HCT116 (cell line): ENCODE measurements at places on chromosomes 16 and 17. TPM values are rescaled to one million over a fixed set of nuclear protein-coding genes. Genes with fewer than 3 reads are reported as not detected.

- no peak overlapping the region for H3K27ac ChIP-seq
- no peak for DNase-seq
- no peaks in the 10 kb centered on the region for H3K27me3 ChIP-seq
- no peaks in the 10 kb centered on the region for H3K4me1 ChIP-seq
- no peak overlapping the region for H3K4me3 ChIP-seq
Measured at GRCh38 chr17:37107406-37108083, 158.8 kb downstream of the AATF start.

DNA sequence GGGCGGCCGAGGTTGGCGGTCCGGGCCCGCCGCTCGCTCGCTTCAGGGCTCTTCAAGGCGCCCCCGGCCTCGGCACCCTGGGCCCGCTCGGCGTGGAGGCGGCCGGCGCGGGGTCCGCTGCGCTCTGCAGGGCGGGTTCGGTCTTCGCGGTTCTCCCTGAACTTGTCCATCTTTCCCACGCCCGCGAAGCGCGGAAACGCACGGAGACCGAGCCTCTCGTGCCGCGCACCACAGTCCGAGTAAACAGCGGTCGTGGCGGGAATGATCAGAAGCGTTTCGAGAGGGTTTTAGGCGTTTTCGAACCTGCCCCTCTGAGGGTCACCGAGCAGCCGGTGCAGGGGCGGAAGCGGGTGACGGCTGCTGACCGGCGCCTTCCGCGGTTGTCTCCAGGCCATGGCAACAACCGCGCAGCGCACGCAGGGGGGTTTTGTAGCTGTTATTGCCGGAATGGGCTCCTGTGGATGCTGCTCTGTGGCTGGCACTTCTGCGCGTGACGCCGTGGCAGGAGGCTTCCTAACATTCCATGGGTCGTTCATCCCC, 414 bp downstream of the NARF start:
- H3K4me3 ChIP-seq: peak overlapping the region; percentile 96
- H3K27me3 ChIP-seq: no peaks in the 10 kb centered on the region
- H3K4me1 ChIP-seq: peaks cover 8% of the 10 kb centered on the region; the same call in 1 of the 2 replicates
- peaks cover 22% of the 10 kb centered on the region for H3K36me3 ChIP-seq
- no peak for DNase-seq
- peak overlapping the region; percentile 99 for H3K27ac ChIP-seq

DNA sequence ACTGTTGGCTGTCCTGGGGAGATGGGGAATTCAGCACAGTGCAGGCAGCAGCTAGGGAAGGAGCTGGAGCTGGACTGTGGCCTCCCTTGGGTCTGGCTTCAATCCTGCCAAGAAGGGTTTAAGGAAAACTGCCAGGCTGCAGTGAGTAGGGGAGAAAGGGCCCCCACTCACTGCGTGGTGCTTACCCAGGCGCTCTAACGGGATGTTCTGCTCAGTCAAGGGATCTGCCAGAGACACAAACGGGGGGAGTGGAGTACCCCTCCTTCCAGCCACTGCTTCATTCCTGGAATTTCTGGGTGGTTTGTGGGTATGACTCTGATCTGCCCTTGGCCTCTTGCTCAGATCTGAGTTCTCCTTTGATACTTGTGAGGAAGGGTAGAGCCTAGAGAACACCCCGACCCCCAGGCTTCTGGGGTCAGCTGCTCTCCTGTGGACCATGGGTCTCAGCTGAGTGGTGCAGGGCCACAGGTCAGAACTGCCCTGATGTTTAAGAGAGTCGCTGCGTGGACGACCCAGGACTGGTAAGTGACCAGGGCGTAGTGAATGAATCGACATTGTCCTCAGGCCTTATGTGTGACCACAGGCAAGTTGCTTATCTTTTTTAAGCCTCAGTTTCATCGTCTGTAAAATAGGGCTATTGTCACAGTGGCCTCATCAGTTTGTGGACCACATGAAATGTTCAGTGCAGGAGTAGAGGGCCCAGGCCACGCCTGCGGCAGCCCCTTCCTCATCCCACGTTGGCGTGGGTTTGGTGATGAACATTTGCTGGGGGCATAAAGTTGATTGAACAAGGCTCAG, 9.6 kb downstream of the CRISPLD2 start:
- H3K4me3 ChIP-seq: no peak overlapping the region
- H3K27me3 ChIP-seq: no peaks in the 10 kb centered on the region
- no peaks in the 10 kb centered on the region for H3K4me1 ChIP-seq

GRCh38 chr16:17229131-17229530, 241.6 kb downstream of the XYLT1 start:
- H3K36me3 ChIP-seq: no peaks in the 10 kb centered on the region
- H3K4me3 ChIP-seq: no peak overlapping the region
- no peak for DNase-seq
- no peaks in the 10 kb centered on the region; the same call in 1 of the 2 replicates for H3K4me1 ChIP-seq
- no peak overlapping the region for H3K27ac ChIP-seq

DNA sequence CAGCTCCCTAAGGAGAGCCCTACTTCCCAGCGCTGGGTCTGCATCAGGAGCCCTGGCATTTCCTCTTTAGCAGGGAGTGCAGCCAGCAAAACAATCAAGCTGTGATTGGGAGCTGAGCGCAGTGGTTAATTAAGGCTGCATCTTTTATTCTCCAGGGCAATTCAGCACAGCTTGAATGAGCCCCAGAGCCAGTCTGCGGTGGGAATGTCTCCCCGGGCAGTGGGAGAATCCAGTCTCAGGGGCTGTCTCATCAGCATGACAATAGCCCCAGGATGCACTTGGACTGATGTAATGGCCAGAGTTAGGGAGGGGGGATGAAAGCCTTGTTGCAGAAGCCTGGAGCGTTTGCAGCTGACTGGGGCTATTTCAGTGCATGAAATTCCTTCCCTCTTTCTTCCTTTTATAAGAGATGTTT, 292.6 kb upstream of the SOX9 start:
- H3K4me1 ChIP-seq: no peaks in the 10 kb centered on the region
- no peak overlapping the region for H3K27ac ChIP-seq
- no peak overlapping the region for H3K4me3 ChIP-seq
- DNase-seq: no peak
- H3K36me3 ChIP-seq: no peaks in the 10 kb centered on the region
- H3K27me3 ChIP-seq: no peaks in the 10 kb centered on the region

DNA sequence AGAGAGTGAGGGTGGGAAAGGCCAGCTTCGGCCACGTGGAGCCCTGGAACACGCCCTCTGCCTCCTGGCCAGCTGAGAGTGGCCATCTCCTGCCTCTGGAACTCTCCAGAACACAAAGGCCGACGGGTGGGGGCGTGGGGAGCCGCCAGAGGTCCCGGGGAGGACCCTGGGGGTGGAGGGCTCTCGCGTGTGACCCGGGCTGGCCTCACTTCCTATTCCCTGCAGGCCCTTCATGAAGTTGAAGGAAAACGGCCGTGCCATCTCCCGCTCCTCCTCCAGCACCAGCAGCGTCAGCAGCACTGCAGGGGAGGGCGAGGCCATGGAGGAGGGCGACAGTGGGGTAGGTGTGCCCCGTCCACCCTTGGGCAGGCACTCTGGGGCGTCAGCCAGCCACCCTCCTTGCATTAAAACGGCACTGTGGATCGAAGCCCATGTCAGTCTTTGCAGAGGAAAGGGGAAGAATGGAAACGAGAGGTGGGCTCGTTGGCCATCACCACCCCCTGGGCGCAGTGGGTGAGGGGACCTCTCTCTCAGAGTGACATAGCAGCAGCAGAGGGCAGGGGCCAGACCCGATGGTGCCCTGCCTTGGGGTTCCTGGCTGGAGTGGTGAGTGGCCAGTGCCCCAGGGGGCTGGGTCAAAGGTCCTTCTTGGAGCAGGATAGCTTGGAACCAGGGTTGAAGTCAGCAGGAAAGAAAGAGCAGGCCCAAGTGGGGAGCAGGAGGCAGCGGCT, 37.1 kb downstream of the OR1D5 start:
- H3K27me3 ChIP-seq: no peaks in the 10 kb centered on the region
- DNase-seq: no peak
- no peak overlapping the region for H3K27ac ChIP-seq
- H3K4me3 ChIP-seq: no peak overlapping the region
- peaks cover 31% of the 10 kb centered on the region for H3K36me3 ChIP-seq
- no peaks in the 10 kb centered on the region for H3K4me1 ChIP-seq

DNA sequence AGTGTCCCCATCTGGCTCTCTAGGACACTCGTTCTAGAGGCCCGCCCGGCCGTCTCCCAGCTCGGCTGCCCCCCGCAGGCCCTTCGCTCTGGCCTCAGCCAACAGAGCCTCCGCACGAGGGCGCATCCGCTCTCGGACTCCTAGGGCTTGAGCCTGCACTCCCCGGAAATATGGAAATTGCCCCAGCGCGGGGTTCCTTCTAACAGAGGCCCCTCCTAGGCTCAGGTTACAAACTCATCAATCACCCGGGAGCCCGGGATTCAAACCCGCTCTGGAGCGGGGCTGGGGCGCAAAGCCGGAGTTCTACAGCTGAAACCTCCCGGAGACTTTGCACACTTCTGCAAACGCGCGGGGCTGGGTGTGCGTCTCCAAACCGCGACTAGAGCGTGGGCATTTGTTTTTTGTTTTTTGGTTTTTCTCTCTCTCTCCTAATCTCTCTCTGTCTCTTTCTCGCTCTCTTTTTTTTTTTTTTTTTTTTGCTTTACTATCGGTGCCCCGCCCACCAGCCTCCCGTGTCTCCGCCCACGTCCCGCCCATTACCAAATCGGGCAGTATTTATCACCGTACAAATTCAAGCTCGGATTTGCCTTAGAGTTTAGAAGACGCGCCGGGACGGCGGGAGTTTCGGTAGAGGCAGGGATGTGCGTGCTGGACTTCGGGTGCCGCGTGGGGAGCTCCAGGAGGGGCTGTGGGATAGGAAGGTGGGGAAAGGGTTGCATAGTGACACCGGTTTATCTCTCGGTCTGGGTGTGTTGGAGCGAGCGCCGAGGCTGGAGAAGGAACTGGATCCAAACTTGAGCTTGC, 2.4 kb upstream of the FOXL1 start:
- H3K4me1 ChIP-seq: peaks cover 11% of the 10 kb centered on the region; the same call in 1 of the 2 replicates
- H3K27ac ChIP-seq: peak overlapping the region; percentile 55
- H3K27me3 ChIP-seq: no peaks in the 10 kb centered on the region

DNA sequence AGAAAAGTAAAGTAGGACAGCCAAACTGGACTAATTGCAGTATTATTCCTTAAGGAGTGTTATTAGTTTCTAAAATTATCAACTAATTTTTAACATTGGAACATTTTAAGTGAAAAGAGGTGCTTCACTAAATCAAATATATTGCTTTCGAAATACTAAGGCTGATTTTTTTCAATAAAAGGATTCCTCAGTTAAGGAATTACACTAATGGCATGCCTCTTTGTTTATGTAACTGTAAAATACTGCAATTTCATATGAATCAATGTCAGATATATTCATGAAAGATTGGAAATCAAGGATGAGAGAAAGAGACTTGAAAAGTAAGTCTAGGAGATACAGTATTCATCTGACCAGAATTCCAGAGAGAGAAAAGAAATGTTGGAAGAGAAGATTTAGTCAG, 129.8 kb downstream of the TANC2 start:
- no peak overlapping the region for H3K4me3 ChIP-seq
- H3K27ac ChIP-seq: no peak overlapping the region
- H3K27me3 ChIP-seq: no peaks in the 10 kb centered on the region
- no peaks in the 10 kb centered on the region for H3K36me3 ChIP-seq
- H3K4me1 ChIP-seq: no peaks in the 10 kb centered on the region
- DNase-seq: no peak

The KIF22 gene
- 155 TPM for total RNA-seq

The CRYBA1 gene
- not detected for total RNA-seq

The TNFRSF17 gene
- total RNA-seq: not detected

The MMP2 gene
- 1.5 TPM for total RNA-seq

The CDH11 gene
- 0.52 TPM for total RNA-seq

The CA5A gene
- not detected for total RNA-seq
